ENCODE measurements at places on chromosomes 12 and 14. TPM values are rescaled to one million over a fixed set of nuclear protein-coding genes. Genes with fewer than 3 reads are reported as not detected.

- no peak for DNase-seq
Observed at GRCh38 chr12:52693261-52693660, 10.1 kb downstream of the KRT77 start.

DNA sequence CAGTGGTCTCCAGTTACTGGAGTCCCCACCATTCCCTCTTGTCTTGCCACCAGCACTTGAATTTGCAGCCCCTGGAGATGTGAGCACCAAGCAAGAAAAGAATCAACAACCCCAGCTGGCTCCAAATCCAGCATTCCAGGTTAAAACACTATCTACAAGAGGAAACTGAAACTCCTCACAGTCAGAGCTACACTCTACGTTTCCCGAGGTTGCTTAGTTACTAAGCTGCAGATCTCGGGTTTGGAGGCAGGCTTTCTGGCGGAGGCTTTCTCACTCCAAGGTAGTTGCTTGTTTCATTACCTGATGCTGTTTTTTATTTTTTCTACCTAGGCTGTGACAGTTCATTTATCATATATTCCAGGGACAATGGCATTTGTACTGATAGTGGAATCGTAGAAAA lies 248.1 kb downstream of the GLT1D1 start:
- DNase-seq: no peak

DNA sequence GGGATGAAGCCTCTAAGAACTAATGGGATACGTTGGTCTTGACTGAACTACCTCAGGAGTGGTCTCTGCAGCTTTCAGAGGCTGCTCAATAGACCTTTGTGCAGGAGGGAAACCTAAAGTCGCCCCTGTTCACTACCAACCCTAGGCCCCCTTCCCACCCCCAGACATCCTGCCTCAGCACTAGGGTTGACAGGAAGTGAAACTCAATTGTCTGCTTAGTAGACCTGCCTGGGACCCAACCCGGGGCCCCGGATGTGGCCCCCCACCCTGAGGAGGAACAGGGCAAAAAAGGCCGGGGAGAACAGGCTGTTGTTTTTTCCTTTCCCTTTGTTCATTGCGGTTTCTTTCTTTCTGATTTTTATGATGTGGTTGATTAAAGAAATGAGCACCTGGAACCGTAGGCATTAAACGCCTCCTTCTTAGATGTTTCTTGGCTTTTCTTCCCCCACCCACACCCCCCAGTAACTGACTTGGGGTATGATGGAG lies 1.6 kb upstream of the DGKA start:
- no peak for DNase-seq

- no peak for DNase-seq
Observed at GRCh38 chr12:117037289-117038022, 61.8 kb downstream of the TESC start.

DNA sequence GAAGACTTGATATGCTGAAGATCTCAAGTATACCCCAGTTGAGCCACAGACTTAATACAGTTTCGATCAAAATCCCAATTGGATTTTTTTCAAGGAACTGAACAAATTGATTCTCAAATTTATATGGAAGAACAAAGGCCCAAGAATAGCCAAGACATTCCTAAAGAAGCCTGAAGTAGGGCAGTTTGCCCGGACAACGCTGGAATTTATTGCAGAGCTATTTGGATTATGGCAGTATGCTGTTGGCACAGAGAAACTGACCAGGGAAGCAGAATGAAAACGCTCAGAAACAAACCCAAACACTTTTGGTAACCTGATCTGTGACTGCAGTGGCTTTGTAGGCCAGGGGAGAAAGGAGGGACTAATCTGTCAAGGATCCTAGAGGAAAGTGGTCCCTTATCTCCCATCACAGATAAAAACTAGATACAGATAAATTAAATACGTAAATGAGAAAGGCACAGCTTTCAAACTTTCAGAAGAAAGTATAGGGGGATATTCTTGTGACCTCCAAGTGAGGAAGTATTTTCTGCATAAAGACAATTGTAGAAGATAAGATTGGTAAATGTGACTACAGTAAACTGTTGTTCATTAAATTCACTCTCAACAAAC lies 35.9 kb upstream of the GSC start:
- no peak for DNase-seq

DNA sequence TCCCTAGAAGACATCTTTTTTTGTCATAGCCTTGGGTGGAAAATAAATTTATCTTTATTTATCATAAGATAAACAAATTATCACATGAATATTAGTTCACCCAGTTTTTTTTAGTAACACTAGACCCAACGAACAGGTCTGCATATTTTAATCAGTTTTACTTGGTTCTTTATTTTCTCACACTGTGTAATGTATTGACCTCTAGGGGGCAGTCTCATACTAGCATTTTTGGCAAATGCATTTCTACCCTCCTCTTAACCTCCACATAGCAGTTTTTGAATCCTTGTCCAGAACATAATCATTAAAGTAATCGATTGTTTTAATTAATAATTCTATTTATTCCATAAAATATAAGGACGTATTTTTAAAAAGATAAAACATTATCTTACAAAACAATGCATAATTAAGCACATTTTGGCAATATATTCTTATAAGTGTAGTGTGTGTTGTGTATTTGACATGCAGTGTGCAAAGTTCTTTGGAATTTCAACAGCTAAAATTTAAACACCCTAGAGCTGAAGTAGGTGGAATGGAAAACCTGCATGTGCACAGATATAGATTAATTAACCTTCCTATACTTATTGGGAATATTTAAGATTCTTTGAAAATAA lies 31.6 kb upstream of the PTPRQ start:
- DNase-seq: peak; percentile 40

DNA sequence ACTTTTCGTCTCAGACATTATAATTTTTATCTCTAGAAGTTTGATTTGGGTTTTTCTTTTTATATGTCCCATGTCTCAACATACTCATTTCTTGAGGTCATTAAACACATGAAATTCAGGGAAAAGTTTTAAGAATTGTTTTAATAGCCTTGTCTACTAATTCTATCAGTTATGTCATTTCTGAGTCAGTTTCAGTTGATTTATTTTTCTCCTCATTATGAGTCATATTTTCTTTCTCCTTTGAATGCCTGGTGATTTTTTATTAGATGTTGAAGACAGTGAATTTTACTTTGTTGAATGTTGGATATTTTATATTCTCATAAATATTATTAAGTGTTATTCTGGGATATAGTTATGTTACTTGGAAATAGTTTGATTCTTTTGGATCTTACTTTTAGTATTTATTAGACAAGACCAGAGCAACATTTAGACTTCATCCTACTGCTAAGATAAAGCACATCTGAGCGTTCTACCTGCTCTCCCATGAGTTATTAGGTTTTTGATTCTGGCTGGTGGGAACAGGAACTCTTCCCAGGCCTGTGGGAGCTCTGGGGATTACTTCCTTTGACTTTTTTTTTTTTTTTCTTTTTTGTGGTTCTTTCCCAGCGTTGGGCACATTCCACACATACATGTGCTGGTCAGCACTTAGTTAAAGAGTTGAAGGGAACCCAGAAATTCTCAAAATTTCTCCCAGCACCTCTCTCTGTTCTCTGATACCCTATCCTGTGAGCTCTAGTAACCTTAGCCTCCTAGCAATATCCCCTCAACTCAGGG lies 1157.7 kb downstream of the BCL11B start:
- DNase-seq: no peak

DNA sequence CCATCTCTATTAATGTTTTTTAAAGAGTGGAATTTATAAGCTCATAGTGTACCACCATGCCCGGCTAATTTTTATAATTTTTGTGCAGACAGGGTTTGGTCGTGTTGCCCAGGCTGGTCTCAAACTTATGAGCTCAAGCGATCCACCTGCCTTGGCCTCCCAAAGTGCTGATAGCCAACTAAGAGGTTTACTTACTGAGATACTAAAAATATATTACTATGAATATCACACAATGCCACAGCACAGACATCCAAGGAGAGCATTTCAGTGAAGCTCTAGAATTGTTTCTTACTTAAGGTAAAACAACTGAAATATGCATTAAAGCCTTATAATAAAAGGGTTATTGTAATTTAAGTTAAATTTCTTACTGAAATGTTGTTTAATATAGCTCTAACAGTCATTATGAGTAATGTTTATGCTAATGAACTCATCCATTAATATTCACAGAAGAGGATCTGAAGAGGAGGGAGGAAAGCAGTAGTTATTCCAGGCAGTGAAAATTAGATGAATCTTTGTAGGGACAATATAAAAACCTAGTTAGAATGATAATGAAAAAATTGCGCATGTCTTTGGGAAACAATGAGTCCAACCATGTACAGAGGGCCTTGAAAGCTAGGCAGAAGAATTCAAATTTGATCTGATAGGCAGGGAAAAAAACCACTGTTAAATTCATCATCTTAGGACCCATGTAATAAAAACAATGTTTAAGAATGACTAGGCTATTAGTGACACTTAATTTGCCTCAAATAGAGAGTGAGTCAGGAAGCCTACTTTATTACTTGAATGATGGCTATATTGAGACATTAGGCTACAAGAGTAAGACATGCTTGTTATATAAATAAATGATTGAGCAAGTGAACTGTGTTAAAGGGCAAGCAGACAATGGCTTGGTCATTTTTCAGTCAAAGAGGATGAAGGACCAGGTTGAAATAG lies 99.2 kb downstream of the SLC41A2 start:
- no peak for DNase-seq

GRCh38 chr14:66038618-66039017 lies 447.6 kb upstream of the CCDC196 start:
- DNase-seq: peak; percentile 8

DNA sequence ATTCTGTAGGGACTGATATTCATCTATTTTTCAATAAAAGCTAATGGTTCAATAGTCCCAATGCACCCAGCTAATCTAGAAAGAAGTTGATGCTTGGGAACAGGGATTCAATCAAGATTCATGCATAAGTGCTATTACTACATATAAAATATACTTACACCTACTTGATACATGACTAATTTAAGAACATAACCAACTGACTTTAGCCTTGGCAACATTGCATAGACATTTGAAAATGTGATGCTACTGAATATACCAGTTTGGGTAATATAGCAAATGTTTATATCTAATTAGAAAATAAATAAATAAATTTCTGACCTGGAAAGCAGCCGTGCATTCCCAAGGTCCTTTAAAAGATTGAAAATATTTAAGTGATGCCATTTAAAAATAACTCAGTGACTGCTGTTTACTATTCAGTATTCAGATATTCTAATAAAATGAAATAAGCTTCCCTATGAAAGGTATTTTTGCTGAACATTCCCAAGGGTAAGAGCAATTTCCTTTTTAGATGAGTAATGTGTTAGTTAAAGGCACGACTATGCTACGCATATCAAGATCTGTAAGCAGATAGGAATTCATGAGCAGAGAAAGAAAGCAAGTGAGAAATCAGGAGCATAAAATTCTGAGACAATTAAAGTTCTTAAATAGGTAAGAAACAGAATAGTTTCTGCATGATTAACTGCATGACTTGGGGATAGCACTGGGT lies 160.6 kb upstream of the SYT1 start:
- DNase-seq: peak; percentile 88

DNA sequence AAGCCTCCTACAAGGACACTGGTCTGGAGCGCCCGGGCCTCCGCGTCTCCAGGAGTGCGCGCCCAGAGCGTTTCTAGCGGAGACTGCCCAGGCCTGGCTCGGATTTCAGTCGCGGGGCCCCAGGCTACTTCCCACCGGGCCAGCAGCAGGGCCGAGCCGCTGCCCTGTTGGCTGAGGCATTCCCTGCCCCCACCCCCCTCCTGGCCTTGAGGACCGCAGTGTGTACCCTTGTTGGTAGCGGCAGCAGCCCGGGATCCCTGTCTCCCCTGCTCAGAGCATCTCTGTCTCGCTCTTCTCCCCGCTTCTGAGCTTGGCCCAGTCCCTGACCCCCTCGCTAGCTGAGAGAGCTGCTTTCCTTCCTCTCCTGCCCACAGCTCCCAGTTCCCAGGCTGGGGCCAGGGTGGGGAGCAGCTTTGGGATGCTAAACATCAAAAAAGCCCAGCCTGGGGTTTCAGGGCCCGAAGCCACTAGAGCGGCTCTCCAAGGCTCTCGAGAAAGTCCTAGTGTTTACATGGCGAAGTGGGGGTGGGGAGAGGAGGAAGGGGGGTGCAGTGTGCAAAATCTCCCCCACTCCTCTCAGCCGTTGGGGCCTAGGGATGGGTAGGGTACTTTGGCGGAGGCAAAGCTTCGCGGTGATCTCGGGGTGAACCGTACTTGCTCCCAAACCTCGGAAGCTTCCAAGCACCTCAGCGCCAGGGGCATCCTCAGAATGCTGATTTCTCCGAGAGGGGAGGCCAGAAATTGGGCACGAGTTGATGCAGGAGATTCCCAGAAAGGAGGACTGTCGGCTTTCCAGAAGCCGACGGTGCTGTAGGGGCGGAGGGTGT lies 6.4 kb downstream of the NKX2-1 start:
- DNase-seq: no peak

GRCh38 chr12:80195074-80195726 lies 95.9 kb downstream of the OTOGL start:
- DNase-seq: peak; percentile 60

DNA sequence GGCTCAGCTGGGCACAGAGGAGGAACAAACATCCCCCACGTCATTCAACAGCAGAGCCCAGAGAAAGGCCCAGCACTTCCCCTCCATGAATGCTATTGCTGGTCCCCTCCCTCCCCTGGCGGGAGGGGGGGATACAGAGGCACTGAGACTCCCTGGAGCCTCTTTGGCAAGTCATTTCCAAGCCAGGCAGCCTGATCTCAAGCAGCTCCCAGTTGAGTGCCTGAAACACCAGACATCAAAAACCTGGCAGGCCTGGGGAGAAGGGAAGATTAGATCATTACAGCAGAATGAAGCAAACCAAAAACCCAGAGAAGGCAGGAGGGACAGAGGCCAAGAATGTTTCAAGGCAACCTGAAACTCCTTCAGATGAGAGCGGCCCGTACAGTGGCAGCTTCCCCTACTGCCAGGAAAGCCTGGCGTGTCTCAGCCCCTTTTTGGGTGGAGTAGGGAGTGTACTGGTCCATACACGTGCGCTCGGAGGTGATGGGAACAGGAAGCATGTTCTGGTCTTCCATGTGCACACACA lies 92.1 kb downstream of the LRRC74A start:
- peak; percentile 57 for DNase-seq

The SLC8A3 gene
- not detected for total RNA-seq

GRCh38 chr14:68284333-68284732 lies 464.8 kb downstream of the RAD51B start:
- DNase-seq: no peak

DNA sequence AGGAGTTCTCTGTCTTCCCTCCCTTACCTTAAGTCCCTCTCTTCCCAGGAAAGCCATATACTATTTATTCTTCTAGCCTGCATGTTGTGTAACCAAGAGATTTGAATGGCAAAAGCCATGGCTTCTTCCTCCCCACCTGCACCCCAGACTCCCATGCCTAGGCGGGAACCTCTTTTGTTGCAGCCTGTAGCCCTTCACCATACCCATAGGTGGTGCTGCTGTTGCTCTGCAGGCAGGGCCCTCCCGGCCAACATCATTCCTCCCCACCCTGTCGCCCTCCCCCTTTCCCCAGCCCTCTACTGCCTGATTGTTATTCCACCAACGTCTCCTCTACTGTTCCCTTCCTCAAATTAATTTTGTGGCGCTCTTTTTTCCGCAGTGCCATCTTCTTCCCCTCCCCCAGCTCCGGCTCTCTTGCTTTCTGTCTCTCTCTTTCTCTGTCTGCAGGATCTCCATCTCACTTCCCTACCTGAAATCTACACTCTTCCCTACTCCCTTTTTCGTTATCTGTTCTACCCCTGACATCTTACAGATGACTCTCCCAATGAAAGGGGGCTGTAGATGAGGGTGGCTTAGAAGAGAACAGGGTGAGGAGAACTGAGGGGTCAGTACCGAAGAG lies 13.8 kb downstream of the NGDN start:
- DNase-seq: no peak

Measured in A172 (cell line).